GM12891 (cell line): ENCODE measurements at places on chromosomes 5 and 9.

- DNase-seq: no peak
Observed at GRCh38 chr5:676699-677076, 16.5 kb downstream of the TPPP start.

GRCh38 chr5:123813937-123814624 lies 302.1 kb downstream of the CSNK1G3 start:
- no peak for DNase-seq

GRCh38 chr9:107067739-107068416 lies 204.9 kb downstream of the ZNF462 start:
- no peak for DNase-seq

GRCh38 chr5:97072696-97073095 lies 69.7 kb downstream of the LIX1 start:
- no peak for DNase-seq

GRCh38 chr9:81729135-81729534 lies 39.8 kb upstream of the TLE1 start:
- DNase-seq: no peak

DNA sequence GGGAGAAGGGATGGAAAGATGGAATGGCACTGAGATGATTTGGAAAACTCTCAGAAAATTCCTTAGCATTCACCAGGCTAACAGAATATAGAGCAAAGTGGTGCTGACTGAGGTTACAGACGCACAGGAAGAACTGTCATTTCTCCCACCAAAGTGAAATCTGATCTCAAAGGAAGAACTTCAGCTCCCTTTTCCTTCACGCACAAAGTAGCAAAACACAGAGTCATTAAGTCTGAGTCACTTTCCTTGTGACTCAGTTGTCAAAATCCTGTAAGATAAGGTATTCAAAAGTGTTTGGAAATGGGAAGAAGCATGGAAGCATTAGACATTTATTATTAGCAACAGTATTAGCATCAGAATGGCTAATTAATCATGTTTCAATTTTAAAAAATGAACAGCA lies 11.7 kb downstream of the MPDZ start:
- no peak for DNase-seq

- no peak for DNase-seq
Observed at GRCh38 chr5:72167257-72167656, 60.0 kb downstream of the MAP1B start.

- no peak for DNase-seq
Observed at GRCh38 chr5:93206203-93206602, 374.8 kb downstream of the NR2F1-AS1 start.

- no peak for DNase-seq
Observed at GRCh38 chr9:27787891-27788290, 214.6 kb upstream of the C9orf72 start.

DNA sequence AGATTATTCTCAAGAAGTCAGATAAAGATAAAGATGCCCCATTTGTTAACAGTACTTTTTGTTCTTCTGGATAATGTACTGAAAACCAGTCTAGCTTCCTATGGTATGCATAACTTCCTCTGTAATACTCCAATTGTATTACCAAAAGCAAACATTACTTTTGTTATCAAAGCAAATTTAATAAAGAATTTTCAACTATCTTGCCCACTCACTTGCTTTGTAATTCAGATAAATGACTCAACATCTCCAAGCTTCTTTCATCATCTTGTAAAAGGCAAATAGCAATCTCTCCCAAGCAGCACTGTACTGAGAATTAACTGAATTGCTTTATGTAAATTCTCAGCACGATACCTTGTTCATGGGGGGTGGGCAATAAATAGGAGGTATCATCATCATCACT lies 98.3 kb downstream of the NFIB start:
- no peak for DNase-seq

DNA sequence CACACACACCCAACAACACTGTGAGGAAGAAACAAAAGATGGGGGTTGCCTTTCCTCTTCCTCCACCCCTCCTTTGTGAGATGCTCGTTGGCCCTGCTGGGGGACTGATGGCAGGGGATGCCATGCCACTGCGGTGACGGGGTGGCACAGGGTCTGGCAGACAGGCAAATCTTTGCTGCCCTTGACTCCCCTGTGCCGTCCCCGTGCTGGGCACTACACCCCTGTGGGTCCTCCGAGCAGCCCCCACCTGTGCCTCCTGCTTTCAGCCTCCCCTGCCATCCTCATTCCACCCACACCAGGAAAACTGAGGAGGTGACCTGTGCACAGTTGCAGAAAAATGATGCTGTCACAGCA lies 40.2 kb upstream of the IER5L start:
- DNase-seq: no peak

DNA sequence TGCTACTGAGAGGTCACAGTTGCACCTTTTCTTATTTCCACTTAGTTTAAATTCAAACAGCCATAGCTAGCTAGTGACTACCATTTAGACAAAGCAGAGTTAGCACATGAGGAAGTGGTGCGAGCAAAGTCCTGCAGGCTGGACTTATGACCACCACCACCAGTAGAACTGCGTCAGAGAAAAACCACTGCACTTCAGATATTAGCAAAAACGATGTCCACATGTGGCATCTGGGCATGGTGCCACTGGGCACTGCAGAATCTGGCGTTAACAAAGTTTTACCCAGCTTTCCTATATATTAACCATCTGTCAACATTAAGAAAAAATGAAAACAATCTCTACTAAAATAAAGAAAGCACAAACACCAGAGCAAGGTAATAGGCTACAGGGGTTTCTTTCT lies 80.1 kb downstream of the SPTLC1 start:
- no peak for DNase-seq

DNA sequence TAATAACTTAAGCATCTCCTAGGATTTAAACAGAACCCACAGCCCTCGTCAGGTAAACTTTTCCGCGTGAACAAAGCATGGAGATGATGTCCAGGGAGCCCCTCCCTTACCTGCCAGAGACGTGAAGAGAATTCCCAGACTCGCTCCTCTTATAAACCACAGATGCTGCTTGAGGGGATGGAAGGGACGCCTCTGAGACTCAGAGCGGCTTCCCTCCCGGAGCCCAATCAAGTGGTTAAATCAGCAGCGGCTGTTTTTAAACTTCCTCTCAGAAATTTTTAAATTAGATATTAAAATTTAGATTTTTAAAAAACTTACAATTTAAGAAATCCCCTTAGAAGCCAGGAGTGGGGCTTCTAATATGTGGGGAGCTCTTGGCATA lies 71.8 kb downstream of the RAPGEF1 start:
- no peak for DNase-seq

- DNase-seq: no peak
Observed at GRCh38 chr5:55096861-55097260, 5.6 kb upstream of the GZMA start.

GRCh38 chr5:36206913-36207312 lies 34.8 kb downstream of the NADK2 start:
- DNase-seq: no peak

GRCh38 chr9:124214116-124214515 lies 43.6 kb upstream of the NEK6 start:
- no peak for DNase-seq

DNA sequence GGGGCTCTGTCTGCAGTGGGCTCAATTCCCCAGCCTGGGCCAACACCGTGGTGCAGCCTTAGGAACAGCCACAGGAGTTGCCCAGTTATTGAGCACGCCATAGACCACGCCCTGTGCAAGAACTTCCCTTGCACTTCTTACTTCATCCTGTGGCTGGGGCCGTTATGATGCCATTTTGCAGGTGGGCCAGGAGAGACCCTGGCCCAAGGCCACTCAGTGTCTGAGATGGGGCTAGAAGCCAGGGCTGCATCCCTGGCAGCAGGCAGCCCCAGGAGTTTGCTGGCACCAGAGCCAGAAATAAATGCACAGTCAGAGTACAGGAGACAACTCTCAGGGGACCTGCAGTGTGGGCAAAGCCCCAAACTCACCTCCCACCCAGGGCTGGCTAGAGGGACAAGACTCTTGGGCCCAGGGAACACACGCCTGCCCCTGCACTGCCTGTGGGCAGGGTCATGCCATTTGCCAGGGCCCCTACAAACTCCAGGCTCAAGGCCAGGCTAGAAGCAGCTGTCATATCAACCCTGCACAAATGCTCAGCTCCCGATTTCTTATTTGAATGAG lies 6.7 kb downstream of the CORO2A start:
- DNase-seq: no peak

GRCh38 chr9:73613092-73613701 lies 461.5 kb downstream of the ANXA1 start:
- DNase-seq: no peak

DNA sequence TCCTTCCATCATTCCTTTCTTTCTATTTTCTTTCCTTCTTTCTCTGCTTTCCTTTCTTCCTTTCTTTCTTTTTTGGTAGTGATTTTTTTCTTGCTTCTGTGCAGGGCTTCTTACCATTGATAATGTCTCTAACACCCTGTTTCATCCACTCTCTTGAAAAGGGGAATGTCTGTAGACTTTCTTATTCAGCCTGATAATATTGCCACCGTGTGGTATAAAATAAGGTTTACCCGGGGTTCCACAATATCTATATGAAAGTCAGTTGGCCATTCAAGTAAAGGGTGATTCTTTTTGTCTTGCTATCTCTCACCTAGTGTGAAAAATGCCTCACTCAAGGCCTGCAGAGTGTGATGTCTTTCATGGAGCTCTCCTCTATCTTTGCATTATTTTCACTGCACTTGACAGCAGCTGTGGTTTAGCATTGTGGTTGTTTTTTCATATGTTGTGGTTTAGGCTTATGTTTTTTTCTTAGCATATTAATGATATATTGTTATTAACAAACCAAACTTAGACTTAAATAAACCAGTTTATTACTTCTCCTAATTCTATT lies 153.9 kb downstream of the CSNK1G3 start:
- DNase-seq: no peak

GRCh38 chr5:69086206-69086605 lies 7.6 kb upstream of the SLC30A5 start:
- no peak for DNase-seq

DNA sequence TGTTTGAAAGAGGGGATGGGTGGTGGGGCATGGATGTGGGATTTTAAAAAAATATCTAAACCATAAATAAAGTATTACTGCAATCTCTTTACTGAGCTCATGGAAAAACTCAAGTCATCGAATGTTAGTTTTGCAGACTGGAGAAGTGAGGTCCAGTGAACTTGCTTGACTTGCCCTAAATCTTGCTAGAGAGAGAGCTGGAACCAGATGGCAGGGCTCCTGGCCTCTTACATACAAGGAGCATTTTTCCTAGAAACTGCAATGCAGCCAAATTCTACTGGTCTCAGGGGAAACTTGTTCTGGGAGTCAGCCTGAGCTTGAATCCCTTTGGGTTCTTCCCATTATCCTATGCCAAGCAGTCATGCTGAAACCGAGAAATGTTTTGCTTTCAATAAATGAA lies 2.9 kb upstream of the TGFBI start:
- no peak for DNase-seq

GRCh38 chr5:116616876-116617275 lies 42.3 kb upstream of the SEMA6A start:
- DNase-seq: no peak

- DNase-seq: no peak
Observed at GRCh38 chr5:133242221-133242835, 190.5 kb downstream of the HSPA4 start.

- DNase-seq: no peak
Observed at GRCh38 chr9:117616431-117616831, 87.8 kb upstream of the TLR4 start.

GRCh38 chr5:153546566-153546965 lies 56.1 kb downstream of the GRIA1 start:
- DNase-seq: no peak

DNA sequence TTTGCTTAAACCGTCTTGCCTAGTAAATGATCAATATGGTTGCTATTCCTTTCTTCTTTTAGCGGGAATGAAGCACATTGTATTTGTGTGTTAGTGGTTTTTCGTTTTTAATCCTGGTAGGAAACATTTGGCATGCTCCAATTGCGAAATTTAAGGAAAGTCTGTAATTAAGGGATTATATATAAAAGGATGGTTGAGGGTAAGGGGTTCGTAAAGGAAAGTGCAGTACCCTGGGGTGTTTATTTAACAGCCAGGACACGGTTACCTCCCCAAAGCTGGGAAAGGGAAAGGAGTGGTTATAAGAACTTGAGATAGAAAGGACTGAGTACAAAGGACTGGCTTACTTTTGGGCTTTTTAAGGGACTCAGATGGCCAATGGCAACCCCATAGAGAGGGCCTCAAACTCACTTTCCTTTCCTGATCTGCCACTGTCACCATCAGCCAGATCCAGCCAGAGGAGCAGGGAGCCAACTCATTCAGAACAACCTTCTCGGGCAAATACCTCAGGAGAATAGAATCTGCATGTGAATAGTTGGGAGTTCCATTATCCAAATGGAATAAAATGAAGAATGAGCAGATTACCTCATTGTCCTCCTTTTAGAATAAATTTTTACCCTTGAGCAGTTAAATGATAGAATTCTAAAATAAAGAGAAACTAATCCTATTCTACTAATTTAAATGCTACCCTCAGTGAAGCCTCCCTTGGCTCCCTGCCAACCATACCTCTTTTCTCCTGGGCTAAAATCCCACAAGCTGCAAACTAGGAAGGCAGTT lies 117.7 kb downstream of the SNCAIP start:
- no peak for DNase-seq

- DNase-seq: no peak
Observed at GRCh38 chr9:121927636-121928035, 165.5 kb downstream of the TTLL11 start.

DNA sequence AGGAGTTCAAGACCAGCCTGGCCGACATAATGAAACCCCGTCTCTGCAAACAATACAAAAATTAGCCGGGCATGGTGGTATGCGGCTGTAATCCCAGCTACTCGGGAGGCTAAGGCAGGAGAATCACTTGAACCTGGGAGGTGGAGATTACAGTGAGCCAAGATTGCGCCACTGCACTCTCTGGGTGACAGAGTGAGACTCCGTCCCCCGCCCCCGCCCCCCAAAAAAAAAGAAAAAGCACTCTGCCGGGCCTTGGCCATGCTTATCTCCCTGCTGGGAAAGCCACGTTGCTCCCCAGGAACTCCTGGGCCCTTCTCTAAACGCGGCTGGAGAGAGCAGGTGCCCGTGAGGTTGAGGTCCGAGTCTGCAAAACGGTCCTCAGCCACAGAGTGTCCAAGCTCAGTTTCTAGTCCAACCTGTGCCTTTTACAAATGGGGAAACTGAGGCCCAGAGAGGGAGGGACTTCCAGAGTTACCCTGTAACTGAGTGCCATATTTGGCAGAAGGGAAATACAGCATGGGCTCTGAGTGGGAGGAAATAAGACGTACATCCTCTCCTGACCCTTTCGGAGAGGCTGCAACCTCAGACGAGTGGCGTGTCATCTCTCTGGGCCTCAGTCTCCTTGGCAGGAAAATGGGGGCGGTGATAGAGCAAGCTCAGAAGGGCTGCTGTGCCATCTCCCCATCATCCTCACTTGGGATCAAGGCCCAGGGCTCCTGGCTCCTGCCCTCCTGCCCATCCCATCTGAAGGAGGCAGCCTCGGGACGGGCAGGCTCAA lies 6.6 kb upstream of the PHYHD1 start:
- no peak for DNase-seq

DNA sequence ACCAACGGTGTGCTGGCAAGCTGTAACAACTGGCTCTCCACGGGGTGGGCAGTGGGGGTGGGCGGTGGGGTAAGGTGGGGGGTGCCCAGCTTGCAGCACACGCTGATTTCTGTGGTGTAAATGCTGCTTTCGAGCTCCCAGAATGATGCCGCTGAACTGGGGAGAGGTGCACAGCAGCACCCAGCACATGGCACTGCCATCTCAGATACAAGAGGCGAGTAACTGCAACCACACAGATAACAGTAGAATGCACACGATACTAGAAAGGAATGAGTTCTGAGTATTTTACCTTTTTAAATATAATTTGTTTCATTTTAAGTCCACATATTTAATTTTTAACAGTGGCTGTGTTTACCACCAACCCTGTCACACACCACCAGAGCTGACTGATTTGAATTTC lies 87.9 kb downstream of the SEMA4D start:
- no peak for DNase-seq

- no peak for DNase-seq
Observed at GRCh38 chr9:104025945-104026344, 68.2 kb upstream of the SMC2 start.
